ENCODE measurements at places on chromosomes 4 and X.
A peak's percentile ranks its signal among the peaks of the same experiment; 100 is the strongest.

- no peak for DNase-seq
These were observed 3.3 kb upstream of the HPGDS start for GRCh38 chr4:94345969-94346368.

DNA sequence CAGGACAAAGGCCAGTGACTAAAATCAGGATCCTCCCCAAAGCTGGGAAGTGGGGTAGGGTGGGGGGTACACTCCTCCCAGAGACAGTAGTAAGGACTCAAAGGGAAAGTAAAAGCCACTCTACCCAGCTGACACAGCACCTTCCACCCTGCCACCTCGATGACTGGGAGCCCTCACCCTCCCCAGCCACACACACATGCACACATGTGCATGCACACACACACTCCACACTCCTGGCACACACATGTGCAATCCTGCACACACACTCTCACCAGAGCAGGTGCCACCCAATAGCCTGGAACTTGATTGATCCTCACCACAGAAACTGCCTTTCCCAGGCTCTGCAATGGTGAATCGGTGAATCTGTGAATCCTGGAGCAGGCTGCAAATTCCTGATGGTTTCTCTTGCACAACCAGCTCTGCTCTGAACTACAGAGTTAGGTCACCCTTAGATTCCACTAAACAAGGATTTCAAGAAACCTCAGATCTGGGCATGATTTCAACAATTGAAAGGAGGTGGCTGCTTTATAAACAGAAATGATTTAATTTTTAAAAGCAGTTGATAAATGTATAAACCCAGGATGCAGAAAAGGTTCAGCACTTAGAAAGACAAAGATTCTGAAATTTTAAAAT, 21.5 kb downstream of the AMOT start:
- peak; percentile 10 for DNase-seq

GRCh38 chr4:108777388-108777787, 14.5 kb upstream of the ETNPPL start:
- DNase-seq = no peak

DNA sequence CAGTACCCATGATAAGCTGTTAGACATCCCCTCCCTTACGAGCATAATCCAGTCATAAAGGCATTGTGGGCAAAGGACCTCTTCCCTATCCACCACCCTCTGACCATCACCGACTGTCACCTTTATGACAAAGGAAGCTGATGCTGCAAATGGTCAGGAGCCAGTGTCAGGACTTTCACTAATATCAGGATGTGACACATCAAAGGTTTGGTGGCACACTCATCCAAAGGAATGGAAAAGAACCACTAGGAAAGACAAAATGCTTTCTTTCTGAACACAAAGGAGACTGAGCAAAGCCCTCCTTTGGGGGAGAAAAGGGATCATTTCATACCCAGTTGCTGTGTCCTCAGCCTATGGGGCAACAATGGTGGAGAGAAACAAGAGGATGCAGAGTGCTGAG, 66.9 kb upstream of the PROM1 start:
- no peak for DNase-seq

GRCh38 chr4:182585321-182585720, 331.9 kb downstream of the DCTD start:
- DNase-seq = no peak

DNA sequence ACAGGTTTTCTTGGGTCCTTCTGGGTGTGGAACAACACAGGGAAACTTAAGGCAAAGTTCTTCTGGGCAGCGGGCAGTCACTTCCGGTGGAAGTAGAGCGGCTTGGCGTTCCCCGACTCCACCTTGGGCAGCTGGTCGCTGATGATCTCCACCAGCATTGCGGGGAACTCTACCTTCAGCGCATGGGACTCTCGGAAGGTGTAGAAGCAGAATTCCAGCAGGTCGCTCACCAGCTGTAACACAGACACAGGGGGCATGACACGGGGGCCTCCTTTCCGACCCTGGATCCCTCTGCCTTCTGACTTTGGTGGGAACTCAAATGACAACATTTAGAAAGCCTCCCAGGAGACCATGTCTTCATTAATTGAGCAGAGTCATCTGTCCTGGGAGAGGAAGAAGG, 349.4 kb downstream of the ARHGAP10 start:
- no peak for DNase-seq

GRCh38 chrX:133985164-133985966, at the start of gene GPC3:
GPC3 (minus strand) TSS chrX:133985594.
- no peak for DNase-seq

- DNase-seq = no peak
These were observed 247.2 kb upstream of the MTMR8 start for GRCh38 chrX:64642482-64642881.

GRCh38 chrX:79146640-79147390, 2.3 kb downstream of the GPR174 start:
- no peak for DNase-seq

DNA sequence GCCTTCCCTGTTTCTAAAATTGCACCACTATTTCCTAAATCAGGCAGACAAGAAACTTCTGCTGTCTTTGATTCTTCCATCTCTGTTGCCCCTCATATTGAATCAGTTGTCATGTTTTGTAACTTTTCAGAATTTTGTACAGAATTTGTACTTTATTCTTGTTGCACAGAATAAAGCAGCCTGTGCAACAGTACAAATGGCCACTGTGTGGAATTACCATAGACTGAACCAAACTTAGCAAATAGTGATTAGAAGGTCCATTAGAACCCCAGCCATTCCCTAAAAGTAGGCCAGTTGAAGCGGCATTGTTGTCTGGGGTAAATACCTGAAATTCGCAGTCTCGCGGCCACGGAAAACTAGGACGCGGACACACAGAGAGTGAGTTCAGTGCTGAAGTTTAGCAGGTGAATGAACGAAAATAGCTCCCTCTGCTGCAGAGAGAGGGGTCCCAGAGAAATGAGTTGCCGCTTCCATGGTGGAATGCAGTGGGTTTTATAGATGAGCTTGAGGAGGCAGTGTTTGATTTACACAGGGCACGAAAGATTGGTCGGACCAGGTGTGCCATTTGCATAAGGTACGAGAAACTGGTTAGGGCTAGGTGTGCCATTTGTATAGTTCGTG, 71.8 kb downstream of the C4orf33 start:
- DNase-seq = no peak

DNA sequence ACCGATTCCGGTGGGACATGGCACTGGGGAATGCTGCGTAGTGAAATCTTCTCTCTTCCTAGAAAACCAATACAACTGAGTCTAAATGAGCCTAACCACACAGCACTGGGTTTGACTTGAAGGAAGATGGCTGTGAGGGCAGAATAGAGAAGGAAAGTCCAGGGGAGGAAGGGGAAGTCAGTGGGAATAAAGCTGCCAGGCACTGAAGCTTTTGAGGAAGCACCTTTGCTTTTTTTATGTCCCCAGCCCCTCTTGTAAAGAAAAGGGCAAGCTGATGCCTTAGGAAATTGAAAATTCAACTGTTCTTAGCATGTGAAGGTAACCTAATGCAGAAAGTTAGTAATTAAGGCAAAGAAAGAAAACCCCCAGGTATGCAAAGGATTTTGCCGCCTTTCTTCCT, 20.6 kb downstream of the MED28 start:
- no peak for DNase-seq

DNA sequence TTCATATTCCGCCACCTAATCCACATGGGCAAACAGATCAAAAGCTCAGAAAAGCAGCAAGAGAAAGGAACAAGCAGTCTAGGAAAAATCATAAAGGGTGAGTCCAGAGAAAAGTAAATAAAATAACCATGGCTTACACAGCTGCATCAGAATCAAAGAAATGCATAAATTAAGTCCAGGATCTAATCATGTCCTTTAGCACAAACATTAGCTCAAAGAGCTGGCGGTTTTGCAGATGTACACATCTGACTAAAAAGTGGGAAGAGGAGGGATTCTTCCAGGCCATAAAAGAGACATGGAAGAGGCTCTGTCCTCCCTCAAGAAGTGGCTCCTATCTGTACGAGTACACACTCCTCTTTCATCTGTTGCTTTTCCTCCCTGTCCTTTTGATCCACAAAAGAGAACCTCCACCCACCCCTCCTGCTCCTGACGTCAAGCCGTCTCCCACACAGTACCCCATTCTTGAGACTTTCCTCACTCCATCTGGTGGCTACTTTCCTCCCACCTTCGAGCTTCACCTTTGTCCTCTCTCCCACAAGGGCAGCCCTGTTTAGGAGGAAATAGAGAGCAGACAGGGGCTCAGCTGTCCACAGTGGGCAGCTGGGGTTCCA, 92.5 kb downstream of the RASL11B start:
- no peak for DNase-seq

DNA sequence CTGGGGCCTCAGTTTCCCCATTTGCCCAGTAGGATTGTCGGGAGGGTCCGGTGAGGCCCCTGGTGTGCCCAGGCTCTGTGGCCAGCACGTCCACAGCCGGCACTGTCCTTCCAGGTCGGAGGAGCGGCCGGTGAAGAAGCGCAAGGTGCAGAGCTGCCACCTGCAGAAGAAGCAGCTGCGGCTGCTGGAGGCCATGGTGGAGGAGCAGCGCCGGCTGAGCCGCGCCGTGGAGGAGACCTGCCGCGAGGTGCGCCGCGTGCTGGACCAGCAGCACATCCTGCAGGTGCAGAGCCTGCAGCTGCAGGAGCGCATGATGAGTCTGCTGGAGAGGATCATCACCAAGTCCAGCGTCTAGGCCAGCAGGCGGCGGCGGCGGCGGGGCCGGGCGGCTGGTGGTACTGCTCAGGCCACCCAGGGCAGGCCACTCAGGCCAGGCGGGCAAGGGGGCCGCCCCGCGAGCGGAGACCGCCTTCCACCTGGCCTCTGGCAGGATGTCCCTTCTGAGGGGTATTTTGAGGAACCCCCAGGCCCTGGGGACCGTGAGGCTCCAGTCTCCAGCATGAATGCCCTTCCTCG, 6.7 kb downstream of the MSANTD1 start:
- DNase-seq = no peak

DNA sequence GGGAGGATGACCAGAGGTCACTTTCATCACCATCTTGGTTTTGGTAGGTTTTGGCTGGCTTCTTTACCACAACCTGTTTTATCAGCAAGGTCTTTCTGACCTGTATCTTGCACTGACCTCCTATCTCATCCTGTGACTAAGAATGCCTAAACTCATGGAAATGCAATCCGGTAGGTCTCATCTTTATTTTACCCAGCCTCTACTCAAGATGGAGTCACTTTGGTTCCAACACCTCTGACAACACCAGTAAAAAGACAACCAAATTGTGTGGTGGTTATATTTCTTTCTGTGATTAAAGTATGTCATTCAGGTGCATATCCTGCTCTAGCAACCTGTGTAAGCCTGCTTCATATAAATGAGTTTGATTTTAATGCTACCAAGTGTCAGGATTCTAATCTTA, 636.7 kb downstream of the PCDH7 start:
- no peak for DNase-seq

- DNase-seq = no peak
These were observed 146.0 kb downstream of the STIM2 start for GRCh38 chr4:27006646-27007045.

DNA sequence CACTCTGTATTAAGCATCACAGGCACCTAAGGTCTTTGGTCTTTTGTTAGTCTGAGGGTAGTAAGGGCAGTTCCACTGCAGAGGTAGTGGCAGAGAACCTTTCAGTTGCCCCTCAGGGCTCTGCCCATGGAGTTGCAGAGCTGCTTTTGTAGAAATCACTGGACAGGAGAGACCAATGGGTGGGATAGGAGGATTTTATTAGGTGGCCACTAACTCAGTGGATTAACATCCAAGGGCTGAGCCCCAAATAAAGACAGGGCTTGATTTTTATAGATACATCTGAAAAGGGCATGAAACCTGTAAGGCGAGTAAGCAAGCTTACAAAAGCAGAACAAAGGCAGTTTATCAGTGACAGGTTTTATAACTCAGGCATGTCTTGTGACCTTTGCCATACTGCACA, 1035.4 kb downstream of the SH3BGRL start:
- no peak for DNase-seq

GRCh38 chr4:150069353-150069752, 8.9 kb upstream of the DCLK2 start:
- DNase-seq = no peak

- no peak for DNase-seq
These were observed 270.5 kb upstream of the PPARGC1A start for GRCh38 chr4:24160358-24160757.

- DNase-seq = peak; percentile 37
These were observed 25.8 kb downstream of the USP9X start for GRCh38 chrX:41110801-41111625.

DNA sequence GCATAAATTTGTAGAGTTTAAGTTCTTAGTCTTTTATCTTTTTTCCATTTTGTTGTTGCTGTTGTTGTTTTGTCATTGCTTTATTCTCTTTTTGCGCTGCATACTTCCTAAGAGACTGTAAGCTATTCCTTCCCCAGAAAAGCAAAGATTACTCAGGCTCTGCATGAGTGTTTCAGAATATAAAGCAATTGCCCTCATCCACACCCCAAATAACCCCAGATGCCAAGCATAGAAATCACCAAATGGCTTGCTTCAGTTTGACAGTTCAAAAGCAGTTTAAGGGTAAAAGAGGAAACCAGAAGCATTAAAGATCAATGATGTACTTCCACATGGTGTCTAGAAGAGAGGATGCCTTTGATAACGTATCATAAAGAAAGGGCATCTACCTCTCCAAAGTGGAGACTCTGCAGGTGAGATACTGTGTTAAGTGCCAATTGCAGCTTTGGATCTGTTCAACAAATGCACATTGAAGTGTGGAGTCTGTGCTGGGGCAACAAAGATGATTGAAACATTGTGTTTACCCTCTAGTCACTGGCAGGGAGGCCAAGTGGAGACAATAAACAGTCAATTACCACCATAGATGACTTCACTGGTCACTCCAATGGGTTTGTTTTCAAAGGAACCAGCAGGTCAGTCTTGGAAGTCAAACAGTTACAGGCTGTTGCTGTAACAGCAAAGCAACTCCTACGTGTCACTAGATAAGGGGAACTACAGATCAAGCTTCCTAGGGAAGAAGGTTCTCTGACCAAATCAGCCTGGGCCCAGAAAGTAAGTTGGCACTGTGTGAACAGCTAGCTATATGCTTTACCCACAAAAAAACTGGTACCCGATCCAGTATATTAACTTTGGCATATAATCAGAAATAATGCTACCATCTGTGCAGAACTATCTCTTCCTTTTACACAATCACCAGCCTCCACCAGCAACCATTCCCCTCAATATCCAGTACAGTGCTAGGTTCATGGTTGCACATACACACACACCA, 40.6 kb upstream of the IL21 start:
- DNase-seq = no peak

GRCh38 chr4:141283563-141283962, 62.9 kb downstream of the ZNF330 start:
- no peak for DNase-seq

DNA sequence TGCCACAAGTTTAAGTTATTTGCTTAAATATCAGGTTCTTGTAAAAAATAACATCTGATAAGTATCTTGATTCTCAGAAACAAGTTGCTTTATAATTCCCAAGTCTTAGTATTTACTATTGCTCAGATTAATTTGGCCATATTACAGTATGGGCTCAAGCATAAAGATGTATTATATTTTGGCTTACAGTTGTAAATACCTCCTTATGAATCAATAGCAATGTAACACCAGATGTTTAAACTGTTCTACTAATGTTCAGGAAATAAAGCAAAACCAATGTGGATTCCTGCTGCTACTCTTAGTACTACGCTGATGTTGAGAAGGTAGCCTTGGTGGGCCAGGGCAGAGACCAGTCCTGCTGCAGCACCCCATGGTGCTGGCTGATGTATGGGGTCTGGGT, 102.7 kb downstream of the MGST2 start:
- DNase-seq = no peak

GRCh38 chrX:50157545-50158135, 43.2 kb downstream of the AKAP4 start:
- no peak for DNase-seq

- DNase-seq = no peak
These were observed 474.7 kb downstream of the TRIML1 start for GRCh38 chr4:188613976-188614375.

- no peak for DNase-seq
These were observed 736.9 kb upstream of the MAGEB2 start for GRCh38 chrX:29478336-29479069.

- no peak for DNase-seq
These were observed 10.3 kb downstream of the MRPL1 start for GRCh38 chr4:77872723-77873445.

Data from DMS79 treated with DMSO at 0.1 percent for 48 hours (cell line).